CD4-positive, alpha-beta T cell (primary cell): ENCODE measurements at places on chromosomes 4 and X.
A peak's percentile ranks its signal among the peaks of the same experiment; 100 is the strongest.

DNA sequence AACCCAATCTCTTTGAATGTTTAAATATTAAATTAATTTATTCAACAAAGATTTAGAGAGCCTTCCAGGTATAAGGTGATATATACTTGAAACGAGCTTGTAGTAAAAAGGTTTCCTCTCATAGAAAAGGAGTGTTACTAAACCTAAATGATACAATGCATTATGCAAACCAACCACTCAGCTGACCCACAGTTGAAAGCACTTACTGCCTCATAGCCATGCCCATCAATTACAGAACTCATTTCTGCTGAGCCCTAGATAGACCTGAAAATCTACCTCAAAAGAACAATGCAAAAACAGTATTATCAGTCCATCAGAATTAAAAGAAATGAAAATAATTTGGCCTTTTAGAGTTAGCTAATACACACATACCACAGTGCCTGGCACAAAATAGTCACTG is 75.4 kb downstream of the KCNIP4 start:
- no peak overlapping the region for H3K27ac ChIP-seq
- no peak for DNase-seq
- no peak overlapping the region for H3K4me3 ChIP-seq
- no peaks in the 10 kb centered on the region for H3K27me3 ChIP-seq
- no peaks in the 10 kb centered on the region for H3K36me3 ChIP-seq

DNA sequence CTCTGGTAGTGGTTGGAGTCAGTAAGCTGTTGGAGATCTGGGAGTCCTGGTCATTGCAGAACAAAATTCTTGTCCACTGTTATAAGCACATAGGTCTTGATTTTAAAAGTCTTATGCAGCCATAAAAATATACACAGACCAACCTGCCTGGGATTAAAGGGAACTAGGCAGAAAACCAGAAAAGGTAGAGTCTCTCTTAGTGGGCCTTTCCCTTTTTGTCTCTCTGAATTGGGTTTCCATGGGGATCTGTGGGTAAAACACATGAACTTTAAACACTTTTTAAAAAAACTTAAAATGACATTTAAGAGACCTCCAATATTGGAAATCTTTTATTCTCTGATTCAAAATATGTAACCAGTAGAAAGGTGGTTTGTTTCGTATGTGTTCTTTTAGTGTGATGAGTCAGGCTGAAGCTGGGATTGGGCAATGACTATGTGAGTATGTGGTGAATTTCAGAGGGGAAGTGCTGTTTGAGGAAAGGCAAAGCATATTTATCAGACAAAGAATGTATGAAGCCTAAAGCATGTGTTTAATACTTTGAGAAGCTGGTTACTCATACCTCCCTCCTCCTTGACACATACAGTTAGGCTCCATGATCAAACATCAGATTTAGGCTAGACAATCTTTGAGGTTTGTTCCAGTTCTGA is 29.6 kb downstream of the SLC16A2 start:
- H3K27ac ChIP-seq, result no peak overlapping the region
- no peak overlapping the region for H3K4me3 ChIP-seq
- peaks cover 4% of the 10 kb centered on the region for H3K4me1 ChIP-seq
- no peaks in the 10 kb centered on the region for H3K36me3 ChIP-seq
- no peak for DNase-seq

GRCh38 chr4:141002323-141002805 is 130.9 kb downstream of the RNF150 start:
- H3K4me3 ChIP-seq, result no peak overlapping the region
- H3K36me3 ChIP-seq, result no peaks in the 10 kb centered on the region
- H3K27ac ChIP-seq, result no peak overlapping the region

- no peaks in the 10 kb centered on the region for H3K36me3 ChIP-seq
- H3K4me3 ChIP-seq, result no peak overlapping the region
Measured at GRCh38 chrX:78624962-78625909, 33.9 kb downstream of the RTL3 start.

GRCh38 chr4:100962698-100963097 is 384.6 kb downstream of the PPP3CA start:
- no peaks in the 10 kb centered on the region for H3K27me3 ChIP-seq
- H3K36me3 ChIP-seq, result no peaks in the 10 kb centered on the region
- no peak for DNase-seq
- no peaks in the 10 kb centered on the region for H3K4me1 ChIP-seq
- H3K4me3 ChIP-seq, result no peak overlapping the region
- H3K27ac ChIP-seq, result no peak overlapping the region

- H3K36me3 ChIP-seq, result no peaks in the 10 kb centered on the region
- H3K27ac ChIP-seq, result no peak overlapping the region
- DNase-seq, result no peak
- H3K4me3 ChIP-seq, result no peak overlapping the region
Measured at GRCh38 chr4:156774422-156774821, 197.2 kb downstream of the PDGFC start.

DNA sequence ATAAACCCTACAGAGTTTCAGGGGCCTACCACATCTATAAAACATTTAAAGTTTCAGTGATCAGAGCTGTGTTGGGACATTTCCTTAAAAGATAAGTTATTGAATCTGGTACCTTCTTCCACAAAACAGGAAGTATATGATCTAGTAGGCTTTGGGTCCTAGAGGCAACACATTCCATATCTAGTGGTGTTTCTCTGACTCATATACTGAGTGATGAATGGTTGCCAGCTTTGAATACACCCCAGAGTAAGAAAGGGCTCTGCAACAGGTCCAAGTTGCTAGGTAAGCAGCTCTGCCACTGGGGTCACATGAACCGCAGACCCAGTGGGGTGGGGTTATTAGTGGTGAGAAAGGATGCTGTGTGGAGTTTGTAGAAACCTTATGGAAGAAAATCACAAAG is 32.4 kb upstream of the BLTP1 start:
- H3K4me3 ChIP-seq, result no peak overlapping the region
- peaks cover 21% of the 10 kb centered on the region for H3K4me1 ChIP-seq

- H3K27me3 ChIP-seq, result no peaks in the 10 kb centered on the region
- DNase-seq, result no peak
- no peak overlapping the region for H3K27ac ChIP-seq
Measured at GRCh38 chrX:27336466-27337091, 126.6 kb downstream of the PPP4R3C start.

- no peak overlapping the region for H3K4me3 ChIP-seq
- H3K27ac ChIP-seq, result no peak overlapping the region
- H3K27me3 ChIP-seq, result no peaks in the 10 kb centered on the region
- no peaks in the 10 kb centered on the region for H3K36me3 ChIP-seq
Measured at GRCh38 chr4:47686294-47686872, 151.5 kb downstream of the CORIN start.

DNA sequence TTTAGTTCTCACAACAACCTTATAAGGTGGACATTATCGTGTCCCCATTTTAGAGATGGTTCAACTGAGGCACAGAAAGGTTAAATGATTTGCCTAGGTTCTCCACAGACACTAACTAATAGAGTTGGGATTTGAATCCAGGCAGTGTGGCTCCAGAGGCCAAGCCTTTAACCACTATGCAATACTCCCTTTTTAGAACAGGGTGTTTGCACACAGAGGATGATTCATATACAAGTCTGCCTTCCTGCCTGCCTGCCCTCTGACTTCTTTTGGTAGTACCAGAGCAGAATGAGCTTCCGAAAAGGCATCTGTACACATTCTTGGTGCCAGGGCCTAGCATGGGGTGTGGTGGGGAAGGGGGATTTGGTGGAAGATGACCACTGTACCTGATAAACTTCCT is 150.8 kb upstream of the ARHGEF9 start:
- no peak overlapping the region for H3K27ac ChIP-seq
- no peak overlapping the region for H3K4me3 ChIP-seq
- no peaks in the 10 kb centered on the region for H3K4me1 ChIP-seq
- no peaks in the 10 kb centered on the region for H3K36me3 ChIP-seq
- DNase-seq, result no peak

DNA sequence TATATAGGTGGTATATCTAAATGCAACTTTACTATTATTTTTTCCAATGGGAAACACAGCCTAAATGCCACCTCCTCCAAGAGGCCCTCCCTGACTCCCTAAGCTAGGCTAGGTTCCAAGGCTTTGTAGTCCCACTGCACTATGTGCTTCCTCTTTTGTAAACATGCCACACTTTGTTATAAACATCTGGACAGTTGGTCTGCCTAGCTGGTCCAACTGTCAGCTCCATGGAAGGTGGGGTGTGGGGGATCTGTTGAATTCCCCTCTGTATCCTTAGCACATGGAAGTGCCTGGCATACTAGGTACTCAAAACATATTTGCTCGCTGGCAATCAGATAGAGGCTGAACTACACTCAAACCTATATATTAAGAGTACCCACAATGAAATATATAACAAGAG is 63.4 kb downstream of the SLC9A7 start:
- DNase-seq, result no peak
- H3K4me1 ChIP-seq, result no peaks in the 10 kb centered on the region
- no peaks in the 10 kb centered on the region for H3K27me3 ChIP-seq
- no peak overlapping the region for H3K27ac ChIP-seq
- H3K4me3 ChIP-seq, result no peak overlapping the region

DNA sequence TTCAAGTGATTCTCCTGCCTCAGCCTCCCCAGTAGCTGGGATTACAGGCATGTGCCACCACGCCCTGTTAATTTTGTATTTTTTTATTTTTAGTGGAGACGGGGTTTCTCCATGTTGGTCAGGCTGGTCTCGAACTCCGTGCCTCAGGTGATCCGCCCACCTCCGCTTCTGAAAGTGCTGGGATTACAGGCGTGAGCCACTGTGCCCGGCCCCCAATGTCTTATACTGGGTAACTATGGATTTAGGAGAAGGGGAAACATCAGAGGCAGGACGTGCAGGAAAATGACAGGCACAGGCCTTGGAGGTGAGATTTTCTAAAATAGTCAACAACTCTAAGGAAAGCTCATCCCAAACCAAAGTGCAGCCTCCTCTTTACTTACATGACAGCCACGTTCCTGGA is 11.1 kb upstream of the TSPYL2 start:
- H3K27ac ChIP-seq, result no peak overlapping the region
- H3K4me1 ChIP-seq, result peaks cover 11% of the 10 kb centered on the region
- H3K36me3 ChIP-seq, result no peaks in the 10 kb centered on the region
- H3K27me3 ChIP-seq, result no peaks in the 10 kb centered on the region

GRCh38 chr4:81422595-81422994 is 49.1 kb downstream of the RASGEF1B start:
- H3K27ac ChIP-seq, result no peak overlapping the region
- no peaks in the 10 kb centered on the region for H3K4me1 ChIP-seq
- DNase-seq, result no peak
- no peak overlapping the region for H3K4me3 ChIP-seq
- no peaks in the 10 kb centered on the region for H3K27me3 ChIP-seq

DNA sequence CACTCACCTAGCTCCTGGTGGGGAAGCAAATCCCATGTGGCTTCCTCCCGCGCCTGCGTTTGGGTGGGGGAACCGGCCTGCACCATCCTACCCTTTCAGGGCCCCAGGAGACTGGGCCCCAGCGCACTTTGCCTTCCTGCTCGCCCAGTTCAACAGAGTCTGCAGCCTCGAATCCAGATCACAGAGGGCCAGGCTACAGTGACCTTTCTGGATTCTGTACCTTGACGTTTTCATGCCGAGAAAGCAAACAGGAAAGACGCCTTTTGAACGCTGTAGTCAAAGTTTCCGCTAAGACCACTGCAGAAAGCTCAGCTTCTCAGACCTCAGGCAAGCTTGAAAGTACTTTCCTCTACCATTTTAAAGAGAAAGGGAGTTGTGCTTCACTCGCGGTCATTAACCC is 7.4 kb upstream of the BEND2 start:
- H3K4me3 ChIP-seq, result no peak overlapping the region
- no peak overlapping the region for H3K27ac ChIP-seq
- H3K36me3 ChIP-seq, result no peaks in the 10 kb centered on the region

DNA sequence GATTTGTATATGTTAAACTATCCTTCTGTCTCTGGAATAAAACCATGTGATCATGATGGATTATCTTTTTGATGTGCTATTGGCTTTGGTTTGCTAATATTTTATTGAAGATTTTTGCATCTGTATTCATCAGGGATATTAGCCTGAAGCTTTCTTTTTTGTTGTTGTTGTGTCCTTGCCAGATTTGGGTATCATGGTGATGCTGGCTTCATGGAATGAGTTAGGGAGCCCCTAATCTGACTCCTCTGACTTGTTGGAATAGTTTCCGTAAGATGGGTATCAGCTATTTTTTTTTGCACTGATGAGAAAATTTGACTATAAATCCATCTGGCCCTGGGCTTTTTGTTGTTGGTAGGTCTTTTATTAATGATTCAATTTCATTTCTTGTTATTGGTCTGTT is 45.7 kb downstream of the ATP10D start:
- no peak overlapping the region for H3K4me3 ChIP-seq
- DNase-seq, result no peak
- no peak overlapping the region for H3K27ac ChIP-seq
- peaks cover 21% of the 10 kb centered on the region for H3K4me1 ChIP-seq
- no peaks in the 10 kb centered on the region for H3K36me3 ChIP-seq

- DNase-seq, result no peak
- H3K27ac ChIP-seq, result no peak overlapping the region
- no peaks in the 10 kb centered on the region for H3K27me3 ChIP-seq
- H3K4me1 ChIP-seq, result no peaks in the 10 kb centered on the region
Measured at GRCh38 chr4:7224001-7224400, 31.7 kb downstream of the SORCS2 start.

- peaks cover 2% of the 10 kb centered on the region for H3K36me3 ChIP-seq
- H3K27ac ChIP-seq, result no peak overlapping the region
- H3K27me3 ChIP-seq, result no peaks in the 10 kb centered on the region
- H3K4me3 ChIP-seq, result peak overlapping the region; percentile 75
- peaks cover 14% of the 10 kb centered on the region for H3K4me1 ChIP-seq
Measured at GRCh38 chrX:119573222-119573621, 1.1 kb upstream of the UBE2A start.
